ENCODE measurements at places on chromosomes 3 and 15.

DNA sequence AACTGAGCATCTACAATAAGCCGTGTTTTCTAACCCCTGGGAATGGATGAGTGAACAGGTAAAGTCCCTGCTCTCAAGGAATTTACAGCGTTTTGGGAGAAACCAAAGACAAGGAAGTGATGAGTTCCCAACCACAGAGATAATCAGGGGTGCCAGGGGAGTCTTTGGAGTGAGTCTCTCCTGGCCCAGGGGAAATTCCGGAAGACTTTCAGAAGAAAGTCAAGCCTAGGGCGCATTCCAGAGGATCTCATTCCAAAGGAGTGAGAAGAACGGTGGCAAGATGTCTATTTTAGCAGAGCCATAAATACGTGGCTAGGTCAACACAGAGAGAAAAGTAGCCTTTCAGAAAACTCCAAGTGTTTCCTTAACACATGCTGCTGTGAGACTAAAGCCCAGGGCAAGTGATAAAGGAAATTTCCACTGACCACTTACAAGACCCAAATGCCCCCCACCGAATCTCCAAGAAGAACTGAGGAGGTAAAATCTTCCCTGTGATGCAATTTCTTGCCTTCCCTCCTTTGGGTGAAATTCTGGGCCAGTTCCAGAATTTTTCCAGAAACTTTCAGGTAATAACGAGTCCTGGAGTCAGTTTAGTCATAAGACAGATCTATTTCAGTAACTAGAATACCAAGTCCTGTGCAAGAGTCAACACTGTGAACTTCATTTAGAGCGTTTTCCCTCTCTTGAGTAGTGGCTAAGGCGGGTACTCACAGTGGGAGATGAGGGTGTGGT, 437.4 kb downstream of the NR2F2 start:
- DNase-seq, result no peak

DNA sequence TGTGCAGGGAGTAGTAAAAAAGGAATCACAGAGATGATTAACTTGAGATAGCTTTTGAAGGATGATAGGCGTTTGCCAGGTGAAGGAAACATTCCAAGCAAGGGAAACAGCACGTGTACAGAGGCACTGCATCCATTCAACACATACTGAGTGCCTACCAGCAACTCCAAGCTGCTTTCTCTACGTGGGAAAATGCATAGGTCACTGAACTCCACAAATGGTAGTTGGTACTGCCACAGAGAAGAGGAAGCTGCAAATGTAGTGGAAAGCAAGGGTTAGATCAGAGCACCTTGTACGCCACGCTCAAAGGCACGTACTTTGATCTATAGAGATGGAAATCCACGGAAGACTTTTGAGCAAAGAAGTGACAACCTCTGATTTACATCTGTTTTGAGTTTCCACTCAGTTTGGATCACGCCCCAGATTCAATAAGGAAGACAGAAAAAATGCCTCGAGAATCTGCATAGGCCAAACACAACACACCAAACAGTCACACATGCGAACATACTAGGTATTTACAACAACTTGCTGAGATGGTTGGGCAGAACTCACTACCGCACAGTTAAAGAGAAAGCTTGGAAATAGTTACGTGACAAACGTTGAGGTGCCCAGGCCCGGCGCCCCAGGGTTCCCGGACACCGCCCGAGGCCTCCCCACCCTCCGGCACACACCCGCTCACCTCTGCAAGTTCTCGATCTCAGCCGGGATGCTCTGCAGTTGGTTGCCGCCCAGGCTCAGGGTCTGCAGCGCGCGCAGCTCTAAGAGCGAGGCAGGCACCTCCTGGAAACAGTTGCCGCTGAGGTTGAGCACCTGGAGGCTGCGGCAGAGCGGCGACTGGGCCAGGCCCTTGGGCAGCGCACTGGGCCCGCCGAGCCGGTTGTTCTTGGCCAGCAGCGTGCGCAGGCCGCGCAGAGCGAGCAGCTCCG, 826 bp downstream of the LRRC58 start:
- no peak for DNase-seq

GRCh38 chr15:90262426-90262825, 3.0 kb upstream of the NGRN start:
- DNase-seq, result no peak

GRCh38 chr15:40051616-40052415, 12.8 kb upstream of the SRP14 start:
- no peak for DNase-seq

GRCh38 chr15:71096676-71097075, 18.6 kb upstream of the THSD4 start:
- no peak for DNase-seq

GRCh38 chr3:71180524-71180923, 403.0 kb downstream of the FOXP1 start:
- no peak for DNase-seq

Data from hematopoietic multipotent progenitor cell treated with erythropoietin and hydrocortisone succinate and interleukin-3 and kit ligand, for 17 days (in vitro differentiated cells).